ENCODE measurements at places on chromosomes 11 and 22.

DNA sequence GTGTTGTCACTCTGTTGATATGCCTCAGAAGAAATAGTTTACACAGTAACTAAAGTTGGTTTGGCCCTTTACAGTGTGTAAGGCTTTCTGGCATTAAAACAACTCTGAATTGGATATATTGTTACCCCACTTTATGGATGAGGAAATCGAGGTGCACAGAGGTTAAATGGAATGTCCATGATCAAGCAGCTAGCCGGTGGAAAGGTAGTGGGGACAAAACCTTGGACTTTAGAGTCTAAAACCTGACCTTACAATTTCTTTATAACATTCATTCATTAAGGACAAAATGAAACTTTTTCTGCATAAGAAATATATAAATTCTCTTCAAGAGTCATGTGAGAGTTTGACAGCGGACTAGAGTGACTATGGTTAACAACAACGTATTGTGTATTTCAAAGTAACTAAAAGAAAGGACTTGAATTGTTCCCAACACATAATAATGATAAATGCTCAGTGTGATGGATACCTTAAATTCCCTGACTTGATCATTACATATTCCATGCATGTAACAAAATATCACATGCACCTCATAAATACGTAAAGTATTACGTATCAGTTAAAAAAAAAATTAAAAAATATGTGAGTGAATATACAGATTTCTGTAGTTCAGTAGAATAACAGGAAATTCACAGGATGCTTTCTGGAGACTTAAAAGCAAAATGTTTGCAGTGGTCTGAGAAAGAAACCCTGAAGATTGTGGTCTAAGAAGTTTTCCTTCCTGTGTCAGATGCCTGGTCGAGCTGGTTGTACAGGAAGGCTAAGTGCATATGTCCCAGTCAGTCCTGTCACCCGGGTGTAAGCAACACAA is 51.0 kb downstream of the TEAD1 start:
- no peak for DNase-seq

DNA sequence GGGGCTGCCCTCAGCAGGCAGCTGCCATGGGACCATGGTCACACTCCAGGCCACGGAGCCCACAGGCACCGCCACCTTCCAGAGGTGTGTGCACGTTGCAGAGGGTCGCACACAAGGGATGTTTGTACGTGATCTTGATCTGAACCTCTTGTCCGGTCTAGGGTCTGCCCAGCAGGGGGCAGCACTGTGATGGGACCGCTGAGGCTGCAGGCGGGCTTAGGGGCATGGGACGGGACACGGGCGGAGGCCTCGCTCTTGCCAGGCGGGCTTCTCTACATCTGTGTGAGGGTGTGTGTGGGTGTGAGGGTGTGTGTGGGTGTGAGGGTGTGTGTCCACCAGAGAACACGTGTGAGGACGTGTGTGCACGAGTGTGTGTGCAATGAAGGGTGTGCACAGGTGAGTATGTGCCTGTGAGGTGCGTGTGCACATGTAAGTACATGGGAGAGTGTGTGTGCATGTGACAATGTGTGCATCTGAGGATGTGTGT is 52.4 kb downstream of the CACNA1I start:
- peak; percentile 9 for DNase-seq

DNA sequence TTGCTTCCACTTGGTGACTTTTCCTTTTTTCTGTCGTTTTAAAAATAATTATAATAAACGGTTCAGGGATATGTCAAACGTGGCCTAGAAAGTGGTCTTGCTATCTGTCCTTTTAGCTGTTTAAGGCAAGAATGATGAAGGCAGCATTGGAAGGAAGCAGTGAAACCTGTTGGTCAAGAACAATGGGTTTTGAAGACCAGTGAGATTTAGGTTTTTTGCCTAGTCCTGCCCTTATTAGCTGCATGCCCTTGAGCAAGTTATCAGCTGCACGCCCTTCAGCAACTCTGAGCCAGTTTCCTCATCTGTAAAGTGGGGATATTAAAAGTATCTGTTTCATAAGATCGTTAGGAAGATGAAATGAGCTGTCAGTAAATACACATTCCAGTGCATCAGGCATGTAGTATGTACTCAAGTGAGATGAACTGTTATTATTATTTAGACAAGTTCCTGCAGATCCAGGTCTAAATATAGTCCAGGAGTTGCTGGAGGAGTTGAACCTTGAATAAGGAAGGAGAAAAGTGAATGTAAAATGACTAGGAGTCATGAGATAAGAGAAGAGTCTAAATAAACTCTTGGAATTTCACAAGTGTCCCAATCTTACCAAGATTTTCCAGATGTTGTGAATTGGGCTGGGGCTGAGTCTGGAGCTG is 90.8 kb upstream of the HSD17B12 start:
- DNase-seq = no peak

- DNase-seq = no peak
Observed at GRCh38 chr11:59779487-59779886, 24.3 kb downstream of the STX3 start.

DNA sequence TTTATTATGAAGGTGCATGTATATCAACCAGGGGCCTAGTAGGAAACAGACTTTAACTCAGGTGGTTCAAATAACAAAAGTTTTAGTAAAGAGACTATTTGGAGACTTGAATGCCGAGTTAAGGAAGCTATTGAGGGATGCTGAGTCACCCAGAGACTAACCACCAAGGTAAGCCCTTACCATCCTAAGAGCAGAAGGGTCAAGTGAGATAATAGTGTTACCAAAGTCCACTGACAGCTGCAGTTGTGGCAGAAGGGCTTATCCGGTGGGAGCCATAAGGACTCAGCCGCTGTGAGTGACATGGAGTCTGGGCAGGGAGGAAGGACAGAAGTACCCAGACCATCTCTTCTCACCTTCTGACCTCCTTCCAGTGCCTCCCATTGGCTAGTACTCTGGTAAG is 134.0 kb downstream of the INSC start:
- DNase-seq = no peak

DNA sequence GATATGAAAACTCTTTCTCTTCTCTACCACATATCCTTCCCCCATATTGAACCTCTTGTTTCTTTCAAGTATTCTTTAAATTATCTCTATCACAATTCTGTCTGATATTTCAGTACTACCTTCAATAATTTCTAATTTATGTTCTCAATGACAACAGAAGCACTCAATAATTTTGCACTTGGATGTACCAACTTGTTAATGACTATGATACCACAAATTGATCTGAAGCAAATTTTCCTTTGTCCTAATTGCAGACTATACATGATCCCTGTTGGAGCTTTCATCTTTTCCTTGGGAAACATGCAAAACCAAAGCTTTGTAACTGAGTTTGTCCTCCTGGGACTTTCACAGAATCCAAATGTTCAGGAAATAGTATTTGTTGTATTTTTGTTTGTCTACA is at the start of gene OR4C15:
Gene OR4C15 (plus strand): TSS at position 301 of the 400 bp plus-strand sequence. CDS start 0 bp downstream, at position 301.
- no peak for DNase-seq

DNA sequence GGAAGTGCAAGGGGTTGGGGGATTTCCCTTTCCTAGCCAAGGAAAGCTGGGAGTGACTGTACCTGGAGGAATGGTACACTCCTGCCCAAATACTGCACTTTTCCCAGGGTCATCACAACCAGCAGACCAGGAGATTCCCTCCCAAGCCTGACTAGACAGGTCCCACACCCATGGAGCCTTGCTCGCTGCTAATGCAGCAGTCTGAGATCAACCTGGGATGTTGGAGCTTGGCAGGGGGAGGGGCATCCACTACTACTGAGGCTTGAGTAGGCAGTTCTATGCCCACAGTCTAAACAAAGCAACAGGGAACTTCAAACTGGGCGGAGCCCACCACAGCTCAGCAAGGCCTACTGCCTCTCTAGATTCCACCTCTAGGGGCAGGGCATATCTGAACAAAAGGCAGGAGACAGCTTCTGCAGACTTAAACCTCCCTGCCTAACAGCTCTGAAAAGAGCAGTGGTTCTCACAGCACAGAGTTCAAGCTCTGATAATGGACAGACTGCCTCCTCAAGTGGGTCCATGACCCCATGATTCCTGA is 58.5 kb downstream of the SLC22A9 start:
- DNase-seq = no peak

- peak; percentile 84 for DNase-seq
Observed at GRCh38 chr22:31290494-31291471, 1.5 kb downstream of the PIK3IP1 start.

- no peak for DNase-seq
Observed at GRCh38 chr11:133918608-133919260, 38.0 kb downstream of the IGSF9B start.

DNA sequence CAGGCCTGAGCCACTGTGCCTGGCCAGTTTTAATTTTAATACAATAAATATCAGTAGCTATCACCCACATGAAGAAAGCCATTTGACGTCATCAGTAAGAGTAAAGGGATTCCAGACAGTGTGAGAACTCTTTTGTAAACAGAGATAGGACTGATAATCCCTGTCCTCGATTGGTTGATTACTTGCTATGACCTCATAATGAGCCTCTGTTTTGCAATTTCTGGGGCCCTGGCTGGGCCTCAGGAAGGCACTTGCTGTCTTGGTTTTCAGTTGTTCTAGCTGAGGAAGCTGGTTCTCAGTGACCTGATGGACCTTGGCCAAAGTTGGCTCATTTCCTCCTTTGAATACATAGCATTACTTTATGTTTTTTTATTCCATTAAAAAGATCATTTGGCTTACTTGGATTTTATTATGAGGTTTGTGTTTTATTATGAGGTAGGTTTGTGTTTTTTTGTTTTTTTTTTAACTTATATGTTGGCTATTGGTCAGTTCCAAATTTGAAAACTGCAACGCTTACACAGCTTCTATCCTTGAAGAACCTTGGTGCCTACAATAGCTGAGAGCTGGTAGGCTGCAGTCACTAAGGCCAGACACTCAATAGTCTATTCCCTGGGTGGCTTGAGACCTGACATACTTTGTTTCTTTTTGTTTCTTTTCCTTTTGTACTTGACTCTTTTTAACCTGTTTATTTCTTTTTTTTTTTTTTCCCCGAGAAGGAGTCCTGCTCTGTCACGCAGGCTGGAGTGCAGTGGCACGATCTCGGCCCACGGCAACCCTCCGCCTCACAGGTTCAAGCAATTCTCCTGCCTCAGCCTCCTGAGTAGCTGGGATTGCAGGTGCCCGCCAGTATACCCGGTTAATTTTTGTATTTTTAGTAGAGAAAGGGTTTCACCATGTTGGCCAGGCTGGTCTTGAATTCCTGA is 20.0 kb downstream of the MARK2 start:
- no peak for DNase-seq

- peak; percentile 79 for DNase-seq
Observed at GRCh38 chr11:34263441-34264091, 94.2 kb downstream of the ABTB2 start.

GRCh38 chr22:43731988-43732387 is 80.1 kb downstream of the EFCAB6 start:
- DNase-seq = no peak

DNA sequence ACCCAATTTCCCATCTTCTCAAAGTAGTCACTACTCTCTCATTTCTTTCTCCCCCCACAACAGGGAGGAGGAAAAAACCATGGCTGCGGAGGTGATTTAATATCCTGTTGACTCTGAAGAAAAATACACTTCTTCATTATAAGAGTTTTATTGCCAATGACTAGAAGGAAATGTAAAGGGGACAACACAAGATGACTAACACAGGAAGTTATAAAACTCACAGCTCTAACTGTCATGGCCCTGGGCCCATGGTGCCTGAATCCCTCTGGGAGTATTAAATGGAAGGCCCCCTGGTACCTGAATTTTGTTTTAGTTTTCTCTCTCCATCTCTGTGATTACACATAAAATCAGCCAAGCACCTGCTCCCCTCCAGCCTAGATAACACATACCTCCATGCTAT is 352.8 kb upstream of the FAT3 start:
- DNase-seq = no peak

- no peak for DNase-seq
Observed at GRCh38 chr11:19628018-19628417, 84.6 kb upstream of the NAV2 start.

DNA sequence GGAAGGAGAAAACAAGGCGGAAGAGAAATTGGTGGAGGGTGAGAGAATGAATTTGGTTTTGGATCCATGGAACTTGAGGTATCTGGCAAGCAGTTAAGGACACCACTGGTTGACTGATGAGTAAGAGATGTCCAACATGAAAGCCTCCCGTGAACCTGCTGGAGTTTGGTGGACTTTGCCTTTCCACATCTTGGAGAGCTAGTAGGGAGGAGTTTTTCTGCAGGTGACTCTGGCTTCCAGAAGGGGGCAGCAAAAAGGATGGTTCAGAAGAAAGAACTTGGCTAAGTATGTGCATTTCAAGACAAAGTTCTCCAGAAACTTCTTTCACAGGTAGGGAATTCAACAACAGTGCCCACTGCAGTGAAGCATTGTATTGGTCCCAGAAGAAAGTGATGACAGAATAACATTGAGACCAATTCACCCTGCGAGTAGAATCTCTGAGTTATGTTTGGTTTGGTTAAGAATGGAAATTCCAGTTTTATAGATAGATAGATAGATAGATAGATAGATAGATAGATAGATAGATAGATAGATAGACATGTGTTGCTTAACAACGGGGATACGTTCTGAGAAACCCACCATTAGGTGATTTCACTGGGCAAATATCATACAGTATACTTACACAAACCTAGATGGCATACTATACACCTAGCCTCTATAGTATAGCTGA is 28.5 kb downstream of the DCDC1 start:
- no peak for DNase-seq

DNA sequence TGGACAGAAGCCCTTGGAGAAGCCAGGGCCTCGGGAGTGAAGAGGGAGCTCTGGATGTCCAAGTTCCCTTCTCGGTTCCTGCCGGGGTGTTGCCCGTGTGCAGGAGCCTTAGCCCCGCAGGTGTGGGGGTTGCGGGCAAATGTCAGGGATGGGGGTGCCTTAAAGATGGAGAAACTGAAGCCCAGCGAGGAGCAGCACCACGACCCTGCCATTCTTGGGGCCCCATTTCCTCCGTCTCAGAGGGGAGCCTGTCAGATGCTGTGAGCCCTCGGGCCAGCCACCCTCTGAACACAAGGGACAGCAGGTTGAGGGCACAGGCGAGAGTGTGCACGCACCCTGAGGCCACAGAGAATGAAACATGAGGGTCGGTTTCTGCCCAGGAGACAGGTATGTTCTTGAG is 6.3 kb downstream of the OSBPL5 start:
- no peak for DNase-seq

GRCh38 chr11:29395555-29396072 is 621.2 kb downstream of the KCNA4 start:
- no peak for DNase-seq

- peak; percentile 9 for DNase-seq
Observed at GRCh38 chr11:62172294-62172693, 17.7 kb upstream of the SCGB1D1 start.

All from NCI-H345 (cell line).